ENCODE measurements at places on chromosomes 11 and 22. TPM values are rescaled to one million over a fixed set of nuclear protein-coding genes. Genes with fewer than 3 reads are reported as not detected.

Gene TYR
- not detected for polyA plus RNA-seq

Gene OR4D5
- polyA plus RNA-seq, result not detected

Gene ST3GAL4
- polyA plus RNA-seq, result 46.1 TPM

Gene CHRDL2
- not detected for polyA plus RNA-seq

Gene TMEM86A
- polyA plus RNA-seq, result 3.3 TPM

Gene PRR33
- not detected for polyA plus RNA-seq
